ENCODE measurements at places on chromosomes 5 and 9.

DNA sequence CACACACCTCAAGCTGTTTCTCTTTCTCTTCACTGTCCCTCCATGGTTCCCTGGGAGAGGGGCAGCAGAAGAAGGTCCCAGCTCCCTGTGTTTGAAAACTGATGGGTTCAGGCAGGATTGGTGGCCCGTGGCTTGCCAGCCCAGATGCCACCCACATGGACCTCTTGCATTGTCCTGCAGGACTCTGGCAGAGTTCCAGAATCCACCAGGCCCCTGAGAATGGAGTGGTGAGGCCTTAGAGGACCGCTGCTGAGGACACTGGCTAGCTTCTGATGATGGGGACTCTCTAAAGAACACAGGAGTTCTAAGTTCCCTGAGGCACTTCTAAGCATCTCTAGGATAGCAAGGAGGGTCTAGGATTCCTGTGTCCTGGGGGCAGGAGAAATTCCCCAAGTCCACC is 24.8 kb downstream of the CTSL start:
- no peak for DNase-seq

DNA sequence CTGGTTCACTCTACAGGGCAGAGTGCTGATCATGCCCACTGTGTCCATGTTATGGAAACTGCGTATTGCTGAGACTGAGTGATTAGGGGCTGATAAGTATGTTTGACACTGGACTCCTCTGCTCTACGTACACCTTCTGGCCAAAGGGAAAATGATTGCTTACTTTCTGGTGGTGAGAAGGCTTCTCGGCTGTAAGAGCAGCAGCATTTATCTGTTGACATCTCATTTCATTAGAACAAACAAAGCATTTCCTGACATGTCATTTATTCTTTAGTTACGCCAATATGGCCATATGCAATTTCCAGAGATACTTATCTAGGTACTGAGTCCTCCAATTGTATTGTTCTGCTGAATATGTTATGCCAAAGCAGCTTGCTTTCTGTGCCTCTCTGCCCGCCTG is 5.6 kb downstream of the FAXDC2 start:
- DNase-seq, result no peak

DNA sequence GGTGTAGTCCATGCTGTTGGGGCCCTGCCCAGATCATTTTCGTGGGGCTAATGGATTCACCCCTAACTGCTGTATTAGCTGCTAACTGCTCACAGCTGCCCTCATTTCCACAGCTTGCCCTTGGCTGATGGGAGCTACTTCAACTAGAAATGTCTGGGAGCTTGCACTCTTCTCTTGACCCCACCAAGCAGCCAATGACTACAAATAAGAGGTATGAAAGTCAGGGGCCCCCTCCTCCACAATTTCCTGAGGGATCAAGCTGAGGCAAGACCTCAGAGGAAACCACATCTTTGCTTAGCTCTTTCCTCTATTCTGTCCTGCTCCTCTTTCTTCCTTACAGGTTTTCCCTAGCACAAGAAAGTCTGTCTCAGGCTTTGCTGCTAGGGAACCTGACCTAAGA is 397.5 kb downstream of the MLLT3 start:
- DNase-seq, result no peak

DNA sequence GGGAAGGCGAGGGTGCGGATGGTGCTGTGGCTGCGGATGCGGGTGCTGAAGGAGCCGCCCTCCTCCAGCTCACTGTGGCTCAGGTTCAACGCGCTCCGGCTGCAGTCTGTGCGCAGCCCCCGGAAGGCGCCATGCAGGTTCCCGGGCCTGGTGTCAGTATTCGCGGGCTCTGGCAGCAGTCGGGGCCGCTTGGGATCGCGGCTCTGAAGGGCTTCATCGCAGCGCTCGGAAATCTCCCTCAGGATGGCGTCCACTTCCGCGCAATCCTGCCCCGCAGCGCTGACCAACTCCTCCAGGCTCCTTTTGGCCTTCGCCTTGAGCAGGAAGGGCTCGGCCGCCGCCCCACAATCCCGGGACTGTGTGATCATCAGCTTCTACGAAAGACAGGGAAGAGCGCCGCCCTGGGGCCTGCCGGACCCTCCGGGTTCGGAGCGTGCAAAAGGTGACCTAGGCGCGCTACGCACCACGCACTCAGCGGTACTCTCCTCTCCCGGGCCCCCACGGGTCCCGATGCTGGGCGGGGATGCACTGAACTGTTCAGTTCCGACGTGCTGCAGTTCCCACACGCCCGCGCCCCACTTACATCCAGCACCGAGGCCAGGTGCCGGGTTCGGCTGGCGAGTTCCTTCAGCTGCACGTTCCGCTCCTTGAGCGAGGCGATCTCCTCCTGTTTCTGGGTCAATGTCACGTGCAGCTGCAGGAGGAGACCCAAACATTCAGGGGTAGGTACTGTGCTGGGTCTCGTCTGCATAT is 6.5 kb downstream of the MCIDAS start:
- no peak for DNase-seq

DNA sequence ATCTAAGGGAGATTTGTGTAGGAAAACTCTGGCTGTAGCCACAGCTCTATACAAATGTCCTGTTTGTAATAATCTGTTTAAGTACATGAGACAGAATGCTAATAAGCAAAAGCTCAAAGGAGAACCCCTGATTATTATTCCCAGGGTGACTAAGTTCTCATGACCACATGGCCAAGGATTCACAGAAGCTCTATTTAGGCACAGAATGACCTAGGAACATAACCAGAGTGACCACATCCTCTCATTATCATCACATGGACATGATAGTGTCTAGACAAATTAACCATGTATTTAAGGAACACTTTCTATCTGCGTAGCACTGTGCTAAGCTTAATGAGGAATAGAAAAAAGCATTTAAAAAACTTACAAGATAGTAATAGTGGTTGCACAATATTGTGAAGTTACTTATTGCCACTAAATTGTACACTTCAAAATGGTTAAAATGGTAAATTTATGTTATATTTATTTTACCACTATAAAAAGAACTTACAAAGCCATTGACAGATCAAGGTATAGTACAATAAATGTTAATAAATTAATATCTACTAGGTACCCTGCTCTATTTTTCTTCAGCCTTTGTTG is 56.3 kb downstream of the STX17 start:
- no peak for DNase-seq

DNA sequence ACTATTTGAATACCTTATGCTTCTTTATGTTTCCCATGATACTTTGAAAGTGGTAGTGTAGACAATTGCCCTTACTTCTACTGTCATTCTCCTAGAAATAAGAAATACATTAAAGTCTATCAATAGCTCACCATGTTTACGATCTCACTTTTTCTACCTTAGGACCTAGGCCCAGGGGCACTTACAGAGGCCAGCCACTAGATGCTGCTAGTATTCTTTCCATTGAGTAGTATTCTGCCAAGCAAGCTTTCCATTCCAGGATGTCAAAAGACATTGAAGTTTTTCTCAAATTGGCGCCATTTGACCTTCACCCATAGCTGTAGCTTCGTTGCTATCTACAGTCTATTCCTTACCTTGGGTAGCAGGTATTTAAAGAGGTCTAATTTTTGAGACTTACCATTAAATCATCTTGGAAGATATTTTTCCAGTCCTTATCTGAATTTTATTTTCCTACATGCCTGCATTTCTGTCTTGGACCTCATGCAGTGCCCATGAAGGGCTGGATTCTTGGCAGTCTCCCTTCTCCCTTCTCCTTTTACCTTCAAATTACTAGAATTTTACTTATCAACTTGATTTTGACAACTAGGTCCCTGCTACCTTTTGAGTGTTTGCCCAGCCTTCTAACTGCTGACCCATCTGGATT is 246.0 kb upstream of the NUDT12 start:
- DNase-seq, result peak; percentile 29

DNA sequence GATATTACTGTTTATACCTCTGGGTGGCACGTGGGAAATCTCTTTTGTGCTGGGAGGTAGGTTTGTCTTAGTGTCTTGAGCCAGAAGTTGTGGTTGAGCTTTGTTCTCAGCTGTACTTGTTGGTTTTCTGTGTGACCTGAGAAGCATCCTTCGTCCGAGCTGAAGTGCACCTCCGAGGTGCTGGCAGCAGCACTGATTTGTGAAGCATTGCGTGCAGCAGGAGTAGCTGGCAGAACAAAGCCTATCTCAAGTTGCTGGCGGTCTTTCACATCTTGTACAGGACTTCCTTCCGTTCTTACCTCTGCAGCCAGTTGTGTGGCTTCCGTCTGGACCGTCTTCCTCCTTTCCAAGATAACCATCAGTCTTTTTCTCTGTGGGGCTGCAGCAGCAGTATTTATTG is 4.3 kb downstream of the PRRC2B start:
- DNase-seq, result no peak

DNA sequence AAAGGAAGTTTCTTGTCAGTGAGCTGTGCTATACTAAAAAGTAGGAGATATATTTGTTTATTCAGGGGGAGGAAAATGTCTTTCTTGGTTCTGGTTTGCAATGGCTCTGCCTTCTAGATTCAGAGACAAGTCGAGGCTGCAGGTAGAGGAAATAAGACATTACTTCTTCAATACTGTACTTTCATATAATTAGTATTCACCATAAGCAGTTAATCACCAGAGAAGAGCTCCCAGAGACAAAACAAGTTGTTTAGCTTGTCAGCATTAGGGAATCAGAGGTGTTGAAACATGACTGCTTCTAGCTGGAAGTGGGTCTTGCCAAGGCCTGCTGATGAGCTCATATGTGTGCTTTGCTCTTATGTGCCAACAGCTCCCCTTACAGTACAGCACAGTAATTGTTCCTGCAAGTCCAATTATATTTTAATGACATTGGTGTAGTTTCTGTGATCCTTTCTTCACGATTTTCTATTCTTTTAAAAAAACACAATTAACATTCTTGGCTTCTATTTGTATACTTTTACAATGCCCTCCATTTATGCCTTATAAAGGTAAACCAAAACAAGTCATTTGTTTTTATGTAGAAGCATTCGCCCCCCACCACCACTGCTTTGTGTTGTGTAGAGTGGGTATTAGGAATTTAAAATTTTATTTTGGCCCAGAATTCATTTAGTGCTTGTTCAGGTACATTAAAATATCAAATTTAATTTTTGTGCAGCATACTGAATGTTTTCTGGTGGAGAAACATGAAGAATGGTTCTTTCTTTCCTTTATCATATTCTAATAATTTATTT is 112.2 kb downstream of the RPS23 start:
- DNase-seq, result peak; percentile 60

DNA sequence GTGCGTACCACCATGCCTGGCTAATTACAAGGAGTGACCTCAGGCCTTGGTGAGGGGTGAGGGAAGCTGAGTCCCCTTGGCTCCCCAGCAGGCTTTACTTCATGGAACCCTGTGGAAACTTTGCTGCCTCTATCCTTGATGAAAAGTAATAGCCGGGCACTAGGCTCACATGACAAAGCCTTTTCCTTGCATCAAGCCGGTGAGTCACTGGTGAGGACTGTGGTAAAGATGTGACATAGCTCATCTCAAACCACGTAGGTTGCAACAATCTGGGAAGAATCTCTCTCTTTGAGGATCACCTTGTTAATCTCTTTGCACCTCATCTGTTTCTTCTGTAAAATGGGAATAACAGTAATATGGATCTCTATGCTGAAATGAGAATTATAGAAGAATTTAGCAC is 116.3 kb upstream of the SLC25A48 start:
- DNase-seq, result no peak

- DNase-seq, result no peak
These were observed 1.1 kb downstream of the PCDHAC1 start for GRCh38 chr5:140927228-140927573.

DNA sequence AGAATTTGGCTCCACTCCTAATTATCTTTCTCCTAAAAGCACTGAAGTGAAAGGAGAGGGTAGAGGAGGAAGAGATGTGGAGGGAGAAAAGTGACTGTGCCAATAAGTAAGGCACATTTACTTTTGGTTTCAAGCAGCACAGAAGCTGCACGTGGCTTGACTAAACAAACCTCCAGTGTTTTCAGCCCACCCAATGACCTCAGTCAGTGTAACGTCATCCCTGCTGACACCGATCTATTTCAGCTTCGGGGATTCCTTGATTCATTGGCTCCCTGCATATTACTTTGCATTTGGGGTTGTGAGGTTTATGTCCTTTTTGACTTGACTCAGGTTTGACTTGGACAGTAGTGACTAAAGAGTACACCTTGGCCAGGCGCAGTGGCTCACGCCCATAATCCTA is 35.6 kb upstream of the NIM1K start:
- DNase-seq, result no peak

- DNase-seq, result no peak
These were observed 10.0 kb upstream of the ZNF483 start for GRCh38 chr9:111514967-111515366.

GRCh38 chr5:177111720-177112394 is 21.7 kb upstream of the NSD1 start:
- DNase-seq, result no peak

- DNase-seq, result no peak
These were observed 50.7 kb upstream of the RIC1 start for GRCh38 chr9:5578018-5578697.

DNA sequence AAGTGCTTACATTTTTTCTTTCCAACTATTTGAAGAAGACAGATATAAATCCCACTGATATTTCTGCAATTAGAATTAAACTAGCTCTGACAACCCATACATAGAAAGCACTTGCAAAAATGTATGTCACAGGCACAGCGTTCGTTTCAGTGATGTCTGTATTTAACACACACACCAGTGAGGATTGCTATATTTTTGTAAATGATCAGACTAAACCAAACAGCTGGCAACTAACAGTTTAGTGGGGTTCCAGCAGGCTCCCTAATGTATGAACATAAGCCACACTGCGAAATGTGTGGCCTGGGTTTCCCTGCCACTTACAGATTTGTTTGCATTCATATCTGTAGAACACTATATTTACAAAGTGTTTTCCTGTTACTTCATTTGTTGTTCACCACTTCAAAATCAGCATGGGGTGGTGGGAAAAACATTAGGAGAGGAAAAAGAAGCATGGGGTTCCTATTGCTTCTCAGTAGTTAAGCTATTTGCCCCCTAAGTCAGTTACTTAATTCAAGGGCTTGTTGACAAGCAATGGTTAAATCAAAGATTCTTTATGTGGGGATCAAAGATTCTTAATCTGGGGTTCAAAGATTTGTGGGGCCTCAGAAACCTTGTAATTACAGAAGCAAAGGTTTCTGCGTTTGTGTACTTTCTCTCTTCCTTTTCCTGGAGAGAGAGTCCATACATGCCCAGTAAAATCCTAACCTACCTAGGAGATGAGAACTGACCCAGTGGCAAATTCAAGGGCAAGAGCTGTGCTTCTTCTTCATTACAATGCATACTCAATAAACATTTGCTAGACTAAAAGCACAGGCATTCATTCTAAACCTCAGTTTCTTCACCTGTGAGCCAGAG is 27.1 kb downstream of the ZNF608 start:
- DNase-seq, result no peak

- DNase-seq, result no peak
These were observed 94.6 kb upstream of the RASGRF2 start for GRCh38 chr5:80865551-80865950.

GRCh38 chr5:96235008-96235910 is 197.8 kb downstream of the PCSK1 start:
- no peak for DNase-seq

Data from smooth muscle cell of the brain vasculature (primary cell).